Hematopoietic multipotent progenitor cell treated with erythropoietin and hydrocortisone succinate and interleukin-3 and kit ligand, for 17 days (in vitro differentiated cells): ENCODE measurements at places on chromosomes 6 and 20.
A peak's percentile ranks its signal among the peaks of the same experiment; 100 is the strongest.

- DNase-seq, result no peak
These were observed 206.3 kb downstream of the PREX1 start for GRCh38 chr20:48621376-48622078.

GRCh38 chr6:121756666-121757065 lies 321.2 kb downstream of the GJA1 start:
- no peak for DNase-seq

GRCh38 chr6:139763468-139764210 lies 389.2 kb upstream of the CITED2 start:
- no peak for DNase-seq

DNA sequence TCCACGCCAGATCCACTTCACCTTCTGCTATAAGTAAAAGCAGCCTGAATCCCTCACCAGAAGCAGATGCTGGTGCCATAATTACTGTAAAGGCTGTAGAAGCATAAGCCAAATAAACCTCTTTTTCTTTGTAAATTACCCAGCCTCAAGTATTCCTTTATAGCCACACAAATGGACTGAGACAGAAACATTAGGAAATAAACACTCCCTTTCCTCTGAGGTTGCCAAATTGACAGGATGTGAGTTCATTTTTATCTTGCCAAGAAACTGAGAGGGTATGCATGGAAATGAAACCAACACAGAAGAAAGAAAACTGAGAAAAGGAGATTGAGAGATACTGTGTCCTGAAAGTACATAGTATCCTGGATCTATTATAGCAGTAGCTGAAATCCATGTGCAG lies 481.2 kb downstream of the HAO1 start:
- DNase-seq, result no peak

DNA sequence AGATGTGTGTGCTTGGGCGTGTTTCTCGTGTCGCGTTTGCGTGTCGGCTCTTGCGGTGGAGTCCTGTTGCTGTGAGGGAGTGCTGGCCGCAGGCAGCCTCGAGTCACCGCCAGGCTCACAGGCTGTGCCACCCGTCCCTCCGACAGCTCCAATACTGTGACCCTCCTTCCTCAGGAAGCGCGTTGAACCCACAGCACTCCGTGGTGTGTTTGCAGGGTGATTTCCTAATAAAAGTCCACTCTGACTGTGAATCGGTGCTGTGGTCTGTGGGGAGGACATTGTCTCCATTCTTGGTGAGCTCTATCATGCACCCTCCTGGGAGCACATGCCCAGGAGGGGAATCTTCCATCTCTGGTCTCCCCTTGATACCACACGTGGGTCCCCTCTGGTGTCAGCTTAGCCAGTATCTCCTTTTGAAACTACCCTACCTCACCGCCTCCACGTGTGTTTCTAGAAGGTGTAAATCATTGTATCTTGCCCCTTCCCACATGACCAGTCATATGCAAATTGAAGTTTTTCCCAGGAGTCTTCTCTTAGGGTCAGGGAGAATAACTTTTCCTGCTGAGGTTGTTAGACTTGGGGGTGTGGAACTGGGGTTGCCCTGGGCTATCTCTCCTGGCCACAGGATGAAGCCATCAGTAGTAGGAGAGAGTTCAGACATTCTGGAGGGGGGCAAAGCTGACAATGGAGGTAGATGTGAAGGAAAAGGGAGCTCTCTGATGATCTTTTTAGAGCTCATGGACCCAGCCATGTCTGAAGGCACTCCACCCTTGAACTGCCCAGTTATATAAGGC lies 13.3 kb upstream of the PCMTD2 start:
- DNase-seq, result no peak

- DNase-seq, result no peak
These were observed 46.2 kb downstream of the PACRG start for GRCh38 chr6:162773996-162774395.

- no peak for DNase-seq
These were observed 122.1 kb upstream of the BCLAF1 start for GRCh38 chr6:136411453-136412354.

DNA sequence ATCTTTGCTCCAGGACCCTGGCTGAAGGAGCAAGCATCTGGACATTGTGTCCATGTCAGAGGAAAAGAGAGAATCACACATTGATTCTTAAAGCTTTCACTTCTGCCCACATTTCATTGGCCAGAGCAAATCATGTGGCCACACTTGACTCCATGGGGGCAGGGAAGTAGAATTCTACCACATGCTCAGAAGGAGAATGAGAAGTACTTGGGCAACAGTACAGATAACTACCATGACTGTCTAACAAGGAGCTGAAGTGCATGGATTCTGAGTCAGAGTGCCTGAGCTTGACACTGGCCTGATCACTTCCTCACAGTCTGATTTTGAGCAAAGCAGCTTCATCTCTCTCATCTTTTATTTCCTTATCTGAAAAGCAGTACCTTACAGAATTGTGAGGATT lies 38.6 kb downstream of the GHRH start:
- DNase-seq, result no peak

DNA sequence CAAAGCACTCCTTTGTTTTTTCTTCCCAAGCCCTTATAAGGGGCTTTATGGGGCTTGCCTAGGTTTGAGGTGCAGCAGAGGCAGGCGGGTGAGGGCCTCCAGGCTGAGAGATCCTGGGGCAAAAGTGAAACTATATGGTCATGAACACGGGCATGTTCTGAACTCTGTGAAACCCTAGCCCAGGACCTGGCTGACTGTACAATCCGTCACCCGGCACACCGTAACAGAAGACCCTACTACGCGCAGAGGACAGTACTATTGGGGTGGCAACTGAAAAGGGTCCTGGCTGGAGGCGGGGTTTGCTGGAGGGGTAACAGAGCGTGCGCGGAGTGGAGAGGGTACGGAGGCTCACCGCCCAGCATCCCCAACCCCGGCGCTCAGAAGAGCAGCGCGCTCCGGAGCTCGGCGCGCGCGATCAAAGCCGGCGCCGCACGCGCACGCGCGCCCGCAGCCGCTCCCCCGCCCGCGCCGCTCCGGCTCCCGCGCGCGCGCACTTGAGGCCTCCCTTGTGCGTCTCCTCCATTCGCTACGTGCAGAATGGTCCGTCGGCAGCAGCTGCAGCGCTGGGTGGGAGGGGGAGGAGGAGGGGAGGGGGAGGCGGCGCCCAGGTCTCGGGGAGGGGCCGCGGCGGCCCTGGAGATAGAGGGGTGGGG lies 54.2 kb downstream of the MRPL14 start:
- DNase-seq, result peak; percentile 76
